ENCODE measurements at places on chromosomes 6 and 20.

- DNase-seq, result no peak
These were observed 156.6 kb upstream of the SULF2 start for GRCh38 chr20:47941869-47942268.

DNA sequence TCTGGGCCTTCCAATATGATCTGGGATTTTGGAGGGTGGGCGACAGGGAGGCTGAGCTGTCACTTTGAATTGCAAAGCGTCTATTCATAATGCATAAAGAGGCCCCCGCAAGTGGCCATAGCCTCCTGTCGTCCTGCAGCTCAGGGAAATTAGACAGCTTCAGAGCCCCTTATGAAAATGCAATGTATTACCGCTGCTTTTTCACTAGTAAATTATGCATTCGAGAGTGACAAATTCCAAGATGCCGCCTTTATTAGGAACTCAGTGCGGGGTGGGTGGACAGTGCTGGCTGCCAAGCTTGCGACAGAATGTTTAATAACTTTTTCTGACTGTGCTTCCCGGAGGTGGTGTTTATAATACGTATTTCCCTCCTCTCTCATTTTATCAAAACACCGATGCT is 168.5 kb downstream of the DHX35 start:
- DNase-seq, result no peak

DNA sequence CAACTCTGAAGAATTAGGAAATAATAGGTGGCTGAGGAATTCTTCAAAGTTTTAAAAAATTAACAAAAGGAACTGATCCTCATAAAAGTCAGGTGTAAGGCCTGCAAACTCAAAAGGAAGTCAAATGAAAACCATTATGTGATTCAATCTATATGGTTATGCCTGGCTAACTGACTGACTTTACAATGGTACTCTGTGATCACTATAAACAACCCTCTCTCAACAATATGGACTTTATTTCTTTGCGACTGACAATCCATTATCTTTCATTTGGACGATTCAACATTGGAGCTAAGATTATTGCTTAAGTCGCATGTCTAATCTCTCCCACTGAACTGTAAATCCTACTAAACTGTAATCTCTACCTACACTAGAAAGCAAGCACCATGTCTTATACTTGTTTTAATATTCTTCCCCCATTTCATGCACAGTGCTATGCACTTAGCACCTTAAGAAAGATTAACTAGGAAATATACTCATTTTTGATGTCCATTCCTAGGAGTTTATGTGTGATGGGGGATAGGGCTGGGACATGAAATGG is 1.4 kb downstream of the STK38 start:
- DNase-seq, result no peak

DNA sequence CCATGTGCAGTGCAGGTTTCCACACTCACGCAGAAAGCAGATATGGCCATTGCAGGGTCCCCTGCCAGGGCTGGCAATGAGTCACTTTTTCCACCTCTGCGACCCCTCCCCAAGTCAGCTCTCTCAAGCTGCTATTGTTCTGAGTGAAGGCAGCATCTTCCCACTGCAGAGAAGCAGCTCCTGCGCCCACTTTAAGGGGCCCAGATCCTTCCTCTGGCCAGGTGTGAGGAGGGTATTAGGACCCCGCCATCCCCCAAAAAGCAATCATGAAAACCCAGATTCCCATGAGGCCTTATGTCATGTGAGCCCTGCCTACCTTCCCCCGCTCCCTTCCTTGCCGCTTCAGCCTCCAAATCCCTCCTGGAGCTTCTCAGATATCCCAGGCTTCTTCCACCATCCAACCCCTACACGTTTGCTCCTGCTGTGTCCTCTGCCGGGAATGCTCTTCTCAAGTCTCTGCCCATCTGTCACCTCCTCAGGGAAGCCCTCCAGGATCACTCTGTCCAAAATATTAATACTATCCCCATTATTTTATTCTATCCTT is 220.3 kb downstream of the NFATC2 start:
- DNase-seq, result no peak

DNA sequence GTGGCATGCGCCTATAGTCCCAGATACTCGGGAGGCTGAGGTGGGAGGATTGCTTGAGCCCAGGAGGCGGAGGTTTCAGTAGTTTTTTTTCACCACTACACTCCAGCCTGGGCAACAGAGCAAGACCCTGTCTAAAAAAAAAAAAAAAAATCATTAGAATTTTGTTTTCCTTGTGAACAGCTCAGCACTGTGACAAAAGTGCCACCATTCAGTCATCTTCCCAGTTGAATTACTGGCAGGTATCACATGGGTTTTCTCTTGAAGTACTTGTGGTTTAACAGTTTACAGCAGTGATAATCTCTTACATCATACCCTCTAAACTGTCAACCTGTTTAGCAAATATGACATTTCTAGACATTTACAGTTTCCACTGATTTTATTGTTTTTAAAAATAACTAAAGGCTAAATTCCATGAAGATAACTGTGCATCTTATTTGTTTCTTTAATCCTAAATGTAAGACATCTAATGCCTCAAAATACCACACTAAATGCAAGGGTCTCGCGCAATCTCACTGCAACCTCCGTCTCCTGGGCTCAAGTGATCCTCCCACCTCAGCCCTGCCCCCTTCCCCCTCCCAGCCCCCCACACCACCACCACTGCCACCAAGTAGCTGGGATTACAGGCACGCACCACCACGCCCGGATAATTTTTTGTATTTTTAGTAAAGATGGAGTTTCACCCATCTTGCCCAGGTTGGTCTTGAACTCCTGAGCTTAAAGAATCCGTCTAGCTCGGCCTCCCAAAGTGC is 7.0 kb downstream of the TRPC4AP start:
- no peak for DNase-seq

DNA sequence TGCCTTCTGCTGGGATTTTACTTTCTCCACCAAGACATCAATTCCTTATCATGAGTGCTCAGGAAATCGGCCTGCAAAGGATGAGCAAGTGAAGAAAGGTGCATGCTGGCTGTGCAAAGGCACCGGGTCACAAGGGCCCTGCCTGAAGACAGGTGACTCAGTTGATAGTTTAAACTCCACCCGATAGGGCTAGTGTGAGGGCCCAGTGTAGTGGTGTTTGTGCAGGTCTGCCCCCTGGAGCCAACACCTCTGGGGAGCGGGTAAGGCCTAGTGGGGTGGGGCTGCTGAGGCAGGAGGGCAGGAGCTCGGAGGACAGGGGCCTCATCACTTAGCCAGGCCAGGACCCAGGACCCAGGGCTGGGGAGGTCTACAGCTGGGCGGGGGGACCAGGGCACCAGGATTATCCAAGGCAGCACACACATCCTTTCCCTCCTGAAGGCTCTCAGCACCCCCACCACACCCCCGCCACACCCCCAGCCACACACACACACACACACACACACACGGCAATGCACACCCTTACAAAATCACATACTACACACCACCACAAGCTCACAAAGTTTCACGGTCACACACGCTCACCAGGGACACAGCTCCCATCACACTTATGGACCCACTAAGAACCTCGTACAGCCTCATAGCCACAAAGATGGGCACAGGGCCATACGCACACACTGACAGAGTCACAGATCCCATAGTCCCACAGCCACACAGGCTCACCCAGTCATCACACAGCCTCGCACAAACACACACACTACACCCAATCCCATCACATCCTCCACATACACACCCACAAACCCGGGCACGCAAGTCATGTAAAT is 75.4 kb downstream of the GRM4 start:
- DNase-seq, result no peak

Data from foreskin fibroblast (primary cell).